ENCODE measurements at places on chromosomes 2 and 18. TPM values are rescaled to one million over a fixed set of nuclear protein-coding genes. Genes with fewer than 3 reads are reported as not detected.

DNA sequence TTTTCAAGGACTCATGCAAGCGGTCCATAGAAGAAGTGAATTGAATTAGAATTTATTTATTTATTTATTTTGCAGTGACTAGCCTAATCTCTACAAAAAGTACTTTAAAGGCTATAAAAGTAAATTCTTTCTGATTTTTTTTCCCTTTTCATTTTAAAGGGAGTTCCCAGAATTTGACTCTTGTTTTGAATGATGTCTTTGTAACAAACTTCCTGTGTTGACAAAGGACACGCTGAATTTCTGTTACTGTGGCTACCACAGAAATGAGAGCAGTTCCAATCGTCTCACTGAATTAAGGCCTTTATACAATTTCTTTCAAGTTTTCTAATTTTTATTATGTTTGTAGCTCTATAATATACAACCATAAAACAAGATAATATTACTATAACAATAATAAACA, 46.3 kb upstream of the LPIN2 start:
- H3K4me3 ChIP-seq: no peak overlapping the region
- no peak for DNase-seq
- no peaks in the 10 kb centered on the region for H3K27me3 ChIP-seq
- no peaks in the 10 kb centered on the region for H3K36me3 ChIP-seq

DNA sequence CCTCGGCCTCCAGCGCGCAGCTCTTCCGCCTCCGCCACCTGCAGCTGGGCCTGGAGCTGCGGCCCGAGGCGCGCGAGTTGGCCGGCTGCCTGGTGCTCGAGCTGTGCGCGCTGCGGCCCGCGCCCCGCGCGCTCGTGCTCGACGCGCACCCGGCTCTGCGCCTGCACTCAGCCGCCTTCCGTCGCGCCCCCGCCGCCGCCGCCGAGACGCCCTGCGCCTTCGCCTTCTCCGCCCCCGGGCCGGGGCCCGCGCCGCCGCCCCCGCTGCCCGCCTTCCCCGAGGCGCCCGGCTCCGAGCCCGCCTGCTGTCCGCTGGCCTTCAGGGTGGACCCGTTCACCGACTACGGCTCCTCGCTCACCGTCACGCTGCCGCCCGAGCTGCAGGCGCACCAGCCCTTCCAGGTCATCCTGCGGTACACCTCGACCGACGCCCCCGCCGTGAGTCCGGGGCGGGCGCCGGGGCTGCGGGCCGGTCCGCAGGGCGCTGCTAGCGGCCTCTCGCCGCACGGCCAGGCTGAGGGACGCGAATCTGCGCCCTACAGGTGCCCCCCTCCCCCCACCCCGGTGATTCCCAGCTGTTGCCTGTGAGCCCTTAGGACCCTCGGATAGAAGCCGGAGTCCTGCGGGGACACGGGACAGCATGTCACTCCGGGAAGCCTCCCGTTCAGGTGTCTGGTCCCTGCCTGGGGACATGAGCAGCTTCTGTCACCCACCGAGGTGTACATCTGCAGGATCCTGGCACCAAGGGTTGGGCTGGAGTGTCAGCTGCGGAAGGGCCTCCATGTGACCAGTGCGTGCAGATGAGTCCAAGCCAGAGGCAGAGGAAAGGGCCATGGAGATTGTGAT, 616 bp downstream of the RNPEPL1 start:
- no peaks in the 10 kb centered on the region for H3K36me3 ChIP-seq
- peaks cover 39% of the 10 kb centered on the region for H3K4me1 ChIP-seq
- no peaks in the 10 kb centered on the region for H3K27me3 ChIP-seq

GRCh38 chr2:96971926-96972444, 14.4 kb downstream of the FAM178B start:
- no peaks in the 10 kb centered on the region for H3K36me3 ChIP-seq
- H3K4me3 ChIP-seq: no peak overlapping the region
- H3K27me3 ChIP-seq: no peaks in the 10 kb centered on the region
- no peaks in the 10 kb centered on the region for H3K4me1 ChIP-seq
- H3K27ac ChIP-seq: no peak overlapping the region

GRCh38 chr2:232053777-232054176, 92.3 kb downstream of the DIS3L2 start:
- H3K4me1 ChIP-seq: no peaks in the 10 kb centered on the region
- DNase-seq: no peak
- H3K27me3 ChIP-seq: no peaks in the 10 kb centered on the region

CCNYL1 gene
- total RNA-seq: 8.8 TPM

LRATD1 gene
- 3.4 TPM for total RNA-seq

All from liver (tissue), 10 donors.